ENCODE measurements at places on chromosomes 2 and 18. TPM values are rescaled to one million over a fixed set of nuclear protein-coding genes. Genes with fewer than 3 reads are reported as not detected.
A peak's percentile ranks its signal among the peaks of the same experiment; 100 is the strongest.

GRCh38 chr2:44741507-44741906 is 200.0 kb upstream of the SIX3 start:
- no peak overlapping the region for H3K27ac ChIP-seq
- no peaks in the 10 kb centered on the region for H3K36me3 ChIP-seq
- DNase-seq, result no peak
- no peaks in the 10 kb centered on the region for H3K27me3 ChIP-seq

DNA sequence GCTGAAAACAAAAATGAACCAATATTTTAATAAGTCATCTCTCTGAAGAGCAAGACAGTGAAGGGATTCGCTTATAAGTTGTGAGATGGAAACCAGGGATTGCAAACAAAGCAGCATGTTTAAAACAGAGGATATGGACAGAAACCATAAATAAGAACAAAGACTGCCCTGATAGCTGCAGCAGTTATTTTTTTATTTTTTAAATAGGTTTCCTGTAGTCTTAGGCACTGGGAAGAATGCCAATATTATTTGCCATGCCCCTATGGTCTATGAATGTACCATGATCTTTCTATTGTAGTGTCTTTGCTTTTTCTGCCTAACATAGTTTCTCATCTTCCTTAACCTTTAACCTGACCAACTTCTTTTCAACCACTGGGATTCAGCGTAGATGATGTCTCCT is 1334.0 kb upstream of the NRXN1 start:
- H3K27ac ChIP-seq, result no peak overlapping the region
- H3K27me3 ChIP-seq, result no peaks in the 10 kb centered on the region
- DNase-seq, result no peak
- H3K4me1 ChIP-seq, result no peaks in the 10 kb centered on the region
- H3K36me3 ChIP-seq, result no peaks in the 10 kb centered on the region
- no peak overlapping the region for H3K4me3 ChIP-seq

DNA sequence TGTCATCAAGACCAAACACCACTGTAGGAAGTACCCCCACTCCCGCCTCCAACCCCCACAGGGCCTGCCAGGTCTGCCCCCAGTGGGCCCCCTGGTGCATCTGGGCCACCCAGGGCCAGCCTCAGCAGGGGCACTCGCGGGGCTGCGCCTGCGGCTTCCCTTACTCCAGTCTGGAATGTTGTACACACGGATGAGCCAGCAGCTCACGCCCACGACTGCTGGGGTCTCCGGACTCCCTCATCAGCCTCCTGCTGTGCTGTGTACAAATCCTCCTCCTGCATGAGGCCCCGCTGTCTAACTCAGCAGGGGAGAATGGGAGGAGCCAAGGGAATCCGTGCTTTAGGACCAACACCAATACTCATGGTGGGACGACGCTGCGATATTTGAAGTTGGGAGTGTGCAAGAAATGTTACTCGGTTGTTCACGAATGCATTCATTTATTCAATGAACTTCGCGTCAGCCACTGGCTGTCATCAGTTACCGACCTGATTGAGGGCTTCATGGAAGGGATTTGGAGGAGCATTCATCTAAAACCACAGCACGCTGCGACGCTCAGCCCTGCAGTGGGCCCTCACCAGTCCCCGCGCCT is 654 bp upstream of the ASB1 start:
- no peaks in the 10 kb centered on the region for H3K27me3 ChIP-seq
- H3K36me3 ChIP-seq, result no peaks in the 10 kb centered on the region
- H3K4me1 ChIP-seq, result no peaks in the 10 kb centered on the region
- H3K4me3 ChIP-seq, result peak overlapping the region; percentile 93
- peak overlapping the region; percentile 92 for H3K27ac ChIP-seq

DNA sequence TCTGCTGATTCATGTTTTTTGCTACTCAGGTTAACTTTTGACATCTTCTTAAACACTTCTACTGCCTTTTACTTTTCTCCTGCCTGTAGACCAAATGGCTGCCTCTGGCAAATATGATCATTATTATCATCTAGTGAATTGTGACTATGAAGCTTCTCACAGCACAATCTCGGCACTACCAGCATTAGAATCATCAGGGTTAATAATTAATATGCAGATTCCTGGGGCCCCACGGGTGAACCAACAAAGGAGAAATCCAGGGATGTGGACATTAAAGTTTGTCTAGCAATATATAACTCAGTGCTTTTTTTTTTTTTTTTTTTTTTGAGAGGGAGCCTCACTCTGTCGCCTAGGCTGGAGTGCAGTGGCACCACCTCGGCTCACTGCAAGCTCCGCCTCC is 136.1 kb downstream of the SPOPL start:
- no peaks in the 10 kb centered on the region for H3K36me3 ChIP-seq
- no peaks in the 10 kb centered on the region for H3K4me1 ChIP-seq
- no peak overlapping the region for H3K4me3 ChIP-seq
- DNase-seq, result no peak
- H3K27ac ChIP-seq, result no peak overlapping the region
- no peaks in the 10 kb centered on the region for H3K27me3 ChIP-seq

- peaks cover 33% of the 10 kb centered on the region for H3K4me1 ChIP-seq
- no peak overlapping the region for H3K4me3 ChIP-seq
- H3K36me3 ChIP-seq, result no peaks in the 10 kb centered on the region
- H3K27ac ChIP-seq, result no peak overlapping the region
- H3K27me3 ChIP-seq, result no peaks in the 10 kb centered on the region
- DNase-seq, result no peak
Observed at GRCh38 chr2:108616751-108617161, 82.5 kb downstream of the LIMS1 start.

REG3A gene
- polyA plus RNA-seq, result not detected

SNORC gene
- polyA plus RNA-seq, result 3.3 TPM

THAP4 gene
- 184 TPM for polyA plus RNA-seq

All from kidney (tissue), 22 donors.